Thymus (tissue), 14 donors: ENCODE measurements at places on chromosomes 1 and 21. TPM values are rescaled to one million over a fixed set of nuclear protein-coding genes. Genes with fewer than 3 reads are reported as not detected.

DNA sequence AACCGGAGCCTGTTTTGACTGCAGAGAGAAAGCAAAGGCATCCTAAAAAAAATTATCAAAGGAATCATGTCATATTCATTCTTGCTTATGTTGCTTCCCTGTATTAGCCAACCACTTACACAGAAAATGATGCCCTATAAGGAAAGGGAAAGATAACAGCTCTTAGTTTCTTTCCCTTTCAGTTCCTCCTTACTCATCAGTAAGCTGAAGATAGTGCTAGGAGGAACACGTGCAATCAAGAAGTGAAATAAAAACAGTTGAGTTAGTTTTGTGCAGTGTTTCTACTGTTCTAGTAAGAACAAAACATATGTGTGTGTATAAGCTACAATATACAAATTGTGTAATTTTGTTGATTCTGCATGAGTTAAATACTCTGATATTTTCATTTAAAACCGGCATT is 45.3 kb upstream of the MTF2 start:
- DNase-seq: no peak

DNA sequence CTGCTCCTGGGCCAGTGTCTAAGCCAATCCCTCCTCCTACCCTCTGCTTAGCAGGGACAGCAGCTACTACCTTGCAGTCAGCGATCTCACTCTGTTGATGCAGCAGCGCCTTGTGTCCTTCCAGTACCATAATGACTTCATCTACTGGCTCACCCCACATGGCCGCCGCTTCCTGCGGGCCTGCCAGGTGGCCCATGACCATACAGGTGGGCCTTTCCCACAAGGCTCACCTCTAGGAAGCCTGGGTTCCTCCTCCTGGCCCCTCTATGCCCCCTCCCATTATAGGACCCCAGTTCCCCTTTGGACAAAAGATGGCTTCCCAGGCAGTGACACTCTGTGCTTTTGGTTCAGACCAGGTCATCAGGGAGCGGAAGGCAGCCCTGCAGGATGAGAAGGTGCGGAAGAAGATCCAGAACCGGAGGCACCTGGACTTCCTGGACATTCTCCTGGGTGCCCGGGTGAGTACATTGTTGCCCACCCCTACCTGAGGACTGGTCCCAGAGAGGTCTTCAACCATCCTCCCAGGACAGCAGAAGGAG is 15.1 kb downstream of the CYP4B1 start:
- no peak for DNase-seq

The TFF3 gene
- total RNA-seq: 5.1 TPM

The FH gene
- 39.2 TPM for total RNA-seq
